ENCODE measurements at places on chromosomes 5 and 9.

DNA sequence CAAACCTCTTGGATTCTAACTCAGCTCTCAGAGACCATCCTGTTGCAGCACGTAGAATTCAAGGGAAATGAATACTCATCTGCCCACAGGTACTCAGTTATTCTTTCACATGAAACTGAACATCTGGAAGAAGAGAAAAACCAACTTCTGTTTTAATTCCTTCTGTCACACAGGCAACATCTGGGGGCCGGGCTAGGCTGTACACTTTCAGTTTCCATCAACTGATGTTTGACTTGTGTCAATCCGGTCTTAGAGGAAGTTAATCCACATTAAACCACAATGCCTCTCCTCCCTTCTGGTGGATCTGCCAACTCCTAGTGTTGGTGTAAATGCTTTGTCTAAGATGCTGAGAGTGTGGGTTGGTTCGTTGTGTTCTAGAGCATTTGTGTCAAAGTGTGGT lies 17.6 kb downstream of the DMRT3 start:
- peak; percentile 90 for DNase-seq

DNA sequence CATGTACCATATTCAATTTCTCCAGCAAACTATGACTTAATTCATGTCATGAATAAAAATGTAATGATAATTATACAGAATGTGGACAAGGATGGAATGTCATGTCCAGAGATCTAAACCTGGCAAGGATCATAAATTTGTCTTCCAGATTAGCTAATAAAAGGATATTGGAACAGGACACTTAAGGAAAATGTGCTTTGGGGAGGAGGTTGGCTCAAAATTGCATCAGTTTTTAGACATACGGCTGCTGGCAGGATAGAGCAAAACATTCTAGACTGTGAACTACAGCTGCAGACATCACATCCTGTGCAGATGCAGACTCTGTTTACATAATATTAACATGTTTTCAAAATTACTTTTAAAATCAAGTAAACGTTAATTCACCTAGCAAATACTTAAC lies 248.4 kb downstream of the TLR4 start:
- no peak for DNase-seq

GRCh38 chr5:133814152-133814551 lies 154.3 kb downstream of the C5orf15 start:
- DNase-seq: no peak

- DNase-seq: no peak
Observed at GRCh38 chr5:151772846-151773561, 1.2 kb downstream of the G3BP1 start.

DNA sequence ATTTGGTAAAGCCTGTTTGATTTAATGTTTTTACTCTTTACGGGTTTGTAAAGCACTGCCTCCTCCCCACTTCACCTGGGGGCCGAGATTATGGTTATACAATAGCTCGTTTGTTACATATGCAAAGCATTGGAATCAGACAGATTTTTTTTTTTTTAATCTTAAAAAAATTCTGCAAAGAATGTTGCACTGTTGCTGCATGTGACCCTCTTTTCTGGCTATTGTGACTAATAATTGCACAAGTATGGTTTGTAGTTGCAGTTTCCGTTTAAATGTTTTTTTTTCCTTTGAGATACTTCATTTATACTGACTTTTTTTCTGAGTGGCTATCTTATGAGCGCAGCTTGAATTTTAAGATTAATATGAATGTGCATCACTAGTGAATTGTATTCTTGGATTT lies 165.3 kb downstream of the KDM4C start:
- no peak for DNase-seq

GRCh38 chr9:97374811-97375210 lies 37.1 kb upstream of the TDRD7 start:
- DNase-seq: no peak

DNA sequence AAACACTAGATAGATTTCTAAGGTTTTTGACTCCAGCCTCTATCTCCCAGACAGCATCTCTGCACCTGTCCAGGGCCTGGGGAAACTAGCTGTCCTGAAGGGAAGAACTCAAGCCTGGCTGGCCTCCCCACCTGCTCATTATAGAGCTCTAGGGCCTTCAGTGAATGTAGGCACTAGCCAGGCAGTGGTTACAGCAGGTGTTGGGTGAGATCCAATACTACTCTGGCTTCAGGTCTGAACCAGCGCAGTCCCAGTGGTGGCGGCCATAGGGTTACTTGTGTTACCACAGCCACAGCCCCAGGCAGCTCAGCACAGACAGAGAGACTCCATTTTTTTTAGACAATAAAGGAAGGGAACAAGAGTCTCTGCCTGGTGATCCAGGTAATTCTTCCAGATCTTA lies 449.2 kb downstream of the IRX1 start:
- no peak for DNase-seq

GRCh38 chr5:80988419-80988935 lies 28.3 kb downstream of the RASGRF2 start:
- no peak for DNase-seq

- DNase-seq: no peak
Observed at GRCh38 chr5:180283026-180283615, 8.8 kb downstream of the MAPK9 start.

- DNase-seq: no peak
Observed at GRCh38 chr9:107243742-107244141, 39.3 kb upstream of the RAD23B start.

DNA sequence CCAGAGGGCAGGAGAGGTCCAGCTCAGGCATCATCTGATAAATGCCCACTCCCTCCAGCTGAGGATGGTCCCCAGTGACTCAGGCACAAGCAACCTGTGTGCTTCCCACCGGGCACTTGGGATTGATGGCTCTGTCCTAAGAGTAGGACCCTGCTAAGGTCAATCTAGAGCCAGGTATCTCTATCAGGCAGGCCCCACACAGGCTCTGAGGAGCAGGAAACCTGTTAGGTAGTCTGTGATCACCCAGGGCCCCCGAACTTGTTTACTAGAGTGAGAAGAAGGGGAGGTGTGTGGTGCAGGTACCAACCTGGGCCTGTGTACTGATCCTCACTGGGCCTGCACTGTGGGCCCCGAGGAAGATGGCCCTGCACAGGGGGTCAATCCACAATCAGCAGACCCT lies 119.6 kb upstream of the FSTL4 start:
- no peak for DNase-seq

DNA sequence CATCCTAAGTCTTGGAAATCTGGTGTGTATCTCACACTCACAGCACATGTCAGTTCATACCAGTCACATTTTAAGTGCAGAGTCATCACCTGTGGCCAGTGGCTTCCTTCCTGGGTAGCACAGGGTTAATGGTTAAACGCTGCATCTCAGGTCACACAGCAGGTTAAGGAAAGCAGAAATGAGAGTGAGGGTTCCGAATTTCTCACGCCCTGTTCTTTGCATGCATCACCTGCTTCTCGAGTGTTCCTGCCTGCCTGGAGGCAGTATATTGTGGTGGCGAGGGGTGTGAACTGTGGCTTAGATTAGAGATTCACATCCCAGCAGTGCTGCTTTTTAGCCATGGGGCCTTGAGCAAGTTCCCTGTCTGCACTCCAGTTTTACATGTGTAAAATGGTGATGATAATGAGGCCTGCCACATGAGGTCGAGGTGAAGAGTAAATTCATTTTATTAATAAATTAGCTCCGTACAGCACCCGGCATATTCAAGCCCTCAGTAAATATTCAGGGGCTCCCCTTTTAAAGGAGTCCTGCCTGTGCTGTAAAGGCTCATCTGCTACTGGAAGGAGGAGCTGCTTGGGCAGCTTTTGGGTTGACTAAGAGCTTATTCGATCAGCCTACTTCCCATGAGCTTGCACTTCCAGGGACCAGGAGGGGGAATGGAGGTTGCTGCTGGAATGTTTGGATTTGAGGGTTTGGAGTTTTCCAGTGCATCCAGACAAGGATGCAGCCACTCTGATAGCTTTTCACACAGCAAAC lies 61.1 kb upstream of the SAP30L start:
- no peak for DNase-seq

DNA sequence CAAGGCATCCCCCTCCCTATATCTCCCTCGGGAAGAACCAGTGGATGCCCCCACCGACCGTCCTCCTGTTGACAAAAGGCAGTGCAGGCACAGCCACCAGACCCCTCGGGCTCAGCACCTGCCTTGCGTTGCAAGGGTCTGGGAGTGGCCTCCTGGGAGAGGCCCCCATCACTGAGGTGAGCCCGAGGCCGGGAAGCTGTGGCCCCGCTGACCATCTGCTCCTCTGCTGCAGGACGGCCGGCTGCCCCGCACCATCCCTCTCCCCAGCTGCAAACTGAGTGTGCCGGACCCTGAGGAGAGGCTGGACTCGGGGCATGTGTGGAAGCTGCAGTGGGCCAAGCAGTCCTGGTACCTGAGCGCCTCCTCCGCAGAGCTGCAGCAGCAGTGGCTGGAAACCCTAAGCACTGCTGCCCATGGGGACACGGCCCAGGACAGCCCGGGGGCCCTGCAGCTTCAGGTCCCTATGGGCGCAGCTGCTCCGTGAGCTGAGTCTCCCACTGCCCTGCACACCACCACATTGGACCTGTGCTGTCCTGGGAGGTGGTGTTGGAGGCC lies 23.3 kb upstream of the SUSD3 start:
- no peak for DNase-seq

DNA sequence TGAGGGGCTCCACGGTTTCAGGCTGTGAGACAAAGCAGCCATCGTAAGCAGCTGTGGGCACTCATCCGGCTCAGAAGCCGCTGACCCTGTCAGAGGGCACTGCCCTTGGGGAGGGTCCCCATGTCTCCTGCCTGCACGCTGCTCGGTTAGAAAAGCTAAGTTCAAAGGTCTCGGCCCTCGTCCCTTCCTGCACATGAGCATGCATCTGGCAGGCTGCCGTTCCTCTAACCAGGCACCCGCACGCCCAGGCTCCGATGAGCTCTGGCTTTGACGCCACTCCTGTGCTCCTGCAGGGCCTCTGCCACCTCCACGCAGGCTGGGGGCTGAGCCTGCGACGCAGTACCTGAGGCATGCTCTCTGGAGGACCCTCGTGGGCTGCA lies 51.3 kb downstream of the NKD2 start:
- no peak for DNase-seq

DNA sequence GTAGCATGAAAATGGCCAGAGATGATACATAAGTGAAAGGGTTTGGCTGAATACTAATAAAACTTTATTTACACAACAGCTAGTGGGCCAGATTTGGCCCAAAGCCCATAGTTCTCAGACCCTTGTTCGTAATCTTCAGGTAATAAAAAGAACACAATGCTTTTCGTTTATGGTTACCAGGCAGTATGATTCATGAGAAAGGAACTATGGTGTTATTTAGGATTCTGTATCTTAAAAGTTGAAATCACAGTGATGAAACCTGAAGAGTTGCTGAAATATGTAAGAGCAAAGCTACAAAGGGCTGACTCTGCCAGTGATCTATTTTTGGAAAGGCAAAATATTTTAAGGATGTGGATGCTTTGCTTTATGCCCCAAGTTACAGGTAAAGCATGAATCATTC lies 192.7 kb downstream of the SMC2 start:
- no peak for DNase-seq

DNA sequence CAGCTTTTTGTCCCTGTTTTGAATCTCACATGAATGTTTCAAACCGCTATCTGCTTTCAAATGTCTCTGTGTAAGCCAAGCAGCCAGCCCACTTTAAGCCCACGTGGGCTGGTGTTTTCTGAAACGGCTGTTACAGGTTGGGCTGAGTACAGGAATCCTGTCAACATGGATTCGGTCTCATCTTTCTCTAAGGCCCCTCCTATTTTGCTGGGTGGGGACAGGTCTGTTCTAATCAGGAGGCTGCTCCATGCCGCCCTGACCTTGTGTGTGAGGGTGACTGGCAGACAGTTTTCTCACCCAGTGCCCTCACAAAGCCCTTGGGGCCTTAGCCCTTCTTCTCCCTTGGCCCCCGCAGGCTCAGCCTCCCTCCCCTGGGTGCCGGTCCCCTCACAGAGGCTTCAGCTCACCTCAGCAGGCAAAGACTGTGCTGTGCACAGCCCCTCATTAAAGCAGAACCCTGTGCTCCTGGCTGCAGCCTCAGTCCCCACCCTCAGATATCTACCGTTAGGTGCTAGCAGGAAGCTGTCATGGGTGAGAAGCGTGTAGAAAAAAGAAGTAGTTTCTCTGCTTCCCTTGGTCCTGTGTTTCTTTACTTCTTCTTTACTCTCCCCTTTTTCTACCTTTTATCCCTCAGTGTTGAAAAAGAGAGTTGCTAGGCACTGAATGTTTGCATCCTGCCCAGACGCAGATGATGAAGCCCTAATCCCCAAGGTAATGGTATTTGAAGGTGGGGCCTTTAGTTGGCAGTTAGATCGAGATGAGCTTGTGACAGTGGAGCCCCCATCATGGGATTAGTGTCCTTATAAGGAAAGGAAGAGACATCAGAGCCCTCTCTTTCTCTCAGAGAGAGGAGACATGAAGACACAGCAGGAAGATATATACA lies 205.7 kb downstream of the ADAMTS12 start:
- DNase-seq: no peak

DNA sequence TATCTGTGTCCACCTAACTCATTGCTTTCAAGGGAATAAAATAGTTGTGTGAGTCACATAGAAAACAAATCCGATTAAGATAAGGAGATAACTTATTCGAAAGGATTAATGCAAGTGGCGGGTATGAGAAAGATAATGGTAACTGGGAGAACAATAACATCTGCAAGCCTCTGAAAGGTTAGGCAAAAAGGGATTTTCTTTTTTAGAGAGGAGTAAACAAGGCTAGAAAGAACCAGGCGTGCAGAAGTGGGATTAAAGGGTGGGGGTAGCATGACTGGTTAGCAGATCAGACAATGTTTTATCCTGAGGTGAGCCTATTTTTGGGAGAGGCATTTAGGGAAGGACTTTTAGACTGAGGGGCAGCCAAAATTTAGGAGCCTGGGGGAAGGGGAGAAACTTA lies 34.7 kb upstream of the JMY start:
- DNase-seq: no peak

DNA sequence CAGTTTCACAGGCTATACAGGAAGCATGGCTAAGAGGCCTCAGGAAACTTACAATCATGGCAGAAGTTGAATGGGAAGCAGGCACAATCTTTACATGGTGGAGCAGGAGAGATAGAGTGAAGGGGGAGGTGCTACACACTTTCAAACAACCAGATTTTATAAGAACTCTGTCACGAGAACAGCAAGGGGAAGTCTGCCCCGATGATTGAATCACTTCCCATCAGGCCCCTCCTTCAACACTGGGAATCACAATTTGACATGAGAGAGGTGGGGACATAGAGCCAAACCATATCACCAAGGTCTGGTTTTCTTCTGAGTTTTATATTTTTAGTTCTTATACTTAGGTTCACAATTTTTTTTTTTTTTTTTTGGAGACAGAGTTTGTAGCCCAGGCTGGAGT lies 16.1 kb downstream of the ZCCHC9 start:
- DNase-seq: no peak

- no peak for DNase-seq
Observed at GRCh38 chr9:124505006-124505900, 1.9 kb downstream of the NR5A1 start.

DNA sequence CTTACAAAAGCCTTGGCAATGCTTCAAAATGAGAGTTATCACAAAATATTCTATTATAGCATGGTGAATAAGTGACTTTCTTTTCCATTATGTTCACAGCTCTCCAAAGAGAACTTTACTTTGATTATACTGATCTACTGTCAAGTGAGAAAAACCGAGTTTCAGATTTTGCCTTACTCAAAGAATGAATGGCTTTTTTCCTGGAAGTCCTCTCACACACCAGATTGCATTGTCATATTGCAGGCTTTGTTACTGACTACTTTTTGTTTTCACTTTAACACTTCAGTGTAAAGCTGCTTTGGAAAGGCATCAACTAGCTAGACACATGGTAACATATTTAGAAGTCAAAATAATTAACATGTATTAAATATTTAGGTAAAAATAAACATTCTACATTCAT lies 765.2 kb upstream of the NUDT12 start:
- no peak for DNase-seq

GRCh38 chr5:107952450-107952849 lies 281.7 kb upstream of the EFNA5 start:
- DNase-seq: no peak

All from NB4 (cell line).